Body of pancreas (tissue), 4 donors: ENCODE measurements at places on chromosomes 7 and 10. TPM values are rescaled to one million over a fixed set of nuclear protein-coding genes. Genes with fewer than 3 reads are reported as not detected.

GRID2IP gene
- 1.6 TPM for total RNA-seq

PRR15 gene
- total RNA-seq, result 2.3 TPM

DNA sequence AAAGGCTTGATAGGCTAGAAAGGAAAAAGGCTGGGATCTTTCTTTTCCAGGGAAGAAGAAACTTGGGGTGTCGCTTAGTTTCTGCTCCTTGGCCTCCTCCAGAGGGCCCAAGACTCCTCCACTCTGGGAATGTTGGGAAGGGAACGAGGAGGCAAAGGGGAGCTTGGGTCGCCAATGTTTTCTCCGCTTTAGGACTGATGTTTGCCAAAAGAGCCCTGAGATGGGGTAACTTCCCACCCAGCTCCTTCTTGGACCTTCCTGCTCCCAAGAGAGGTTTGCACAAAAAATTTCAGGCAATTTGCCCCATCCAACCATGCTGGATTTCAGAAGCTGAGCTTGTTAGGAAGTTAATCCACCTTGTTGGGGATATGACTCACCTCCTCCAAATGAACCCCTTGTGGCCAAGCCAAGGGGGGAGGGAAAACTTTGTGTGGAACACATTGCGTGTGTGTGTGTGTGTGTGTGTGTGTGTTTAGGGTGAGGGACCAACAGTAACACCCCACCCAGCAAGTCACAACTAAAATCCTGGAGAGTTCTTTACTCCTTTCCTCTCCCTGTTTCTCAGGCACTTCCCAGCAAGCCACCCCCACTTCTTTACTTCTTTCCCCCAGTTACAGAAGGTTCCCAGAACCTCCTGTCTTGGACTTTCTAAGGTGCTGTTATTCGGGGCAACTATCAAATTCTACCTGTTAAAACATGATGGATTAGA is 8.7 kb upstream of the HOXA2 start:
- H3K27ac ChIP-seq, result no peak overlapping the region
- DNase-seq, result no peak
- H3K36me3 ChIP-seq, result no peaks in the 10 kb centered on the region
- H3K27me3 ChIP-seq, result peaks cover 37% of the 10 kb centered on the region

DNA sequence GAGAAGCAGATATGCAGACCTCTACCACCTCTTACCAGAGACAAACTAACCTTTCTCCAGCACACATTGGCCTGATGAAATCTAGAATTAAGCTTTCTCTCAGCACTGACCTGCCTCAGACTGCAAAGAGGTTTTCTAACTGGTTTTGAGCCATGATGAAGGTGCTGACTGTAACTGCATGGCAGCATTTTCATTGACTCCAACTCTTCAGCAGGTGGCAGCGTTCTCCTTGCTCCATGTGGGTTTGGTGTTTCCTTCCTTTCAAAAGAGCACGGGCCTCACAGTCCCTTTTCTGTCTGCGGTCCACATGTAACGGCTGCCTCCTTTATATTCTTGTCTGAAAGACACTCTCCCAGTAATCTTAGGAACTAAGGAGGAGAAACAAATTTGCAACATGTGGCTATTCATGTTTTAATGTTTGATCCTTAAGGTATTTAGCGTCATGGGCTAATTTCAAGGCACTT is 12.6 kb downstream of the KLLN start:
- no peaks in the 10 kb centered on the region for H3K27me3 ChIP-seq
- peak; percentile 80 for DNase-seq
- peak overlapping the region; percentile 5 for H3K27ac ChIP-seq
- no peaks in the 10 kb centered on the region for H3K36me3 ChIP-seq
- peaks cover 8% of the 10 kb centered on the region for H3K4me1 ChIP-seq

GRCh38 chr10:119831656-119832055 is 41.0 kb downstream of the MCMBP start:
- H3K4me3 ChIP-seq, result no peak overlapping the region
- H3K27me3 ChIP-seq, result no peaks in the 10 kb centered on the region
- peaks cover 31% of the 10 kb centered on the region for H3K36me3 ChIP-seq

GRCh38 chr10:77188521-77188920 is 449.1 kb downstream of the KCNMA1 start:
- no peak overlapping the region for H3K27ac ChIP-seq
- H3K27me3 ChIP-seq, result no peaks in the 10 kb centered on the region
- H3K4me1 ChIP-seq, result peaks cover 21% of the 10 kb centered on the region
- no peaks in the 10 kb centered on the region for H3K36me3 ChIP-seq
- H3K4me3 ChIP-seq, result no peak overlapping the region

MARVELD1 gene
- total RNA-seq, result 4.3 TPM

- no peaks in the 10 kb centered on the region for H3K27me3 ChIP-seq
- no peak overlapping the region for H3K4me3 ChIP-seq
- no peak for DNase-seq
- no peaks in the 10 kb centered on the region for H3K36me3 ChIP-seq
- peaks cover 66% of the 10 kb centered on the region for H3K4me1 ChIP-seq
- H3K27ac ChIP-seq, result peak overlapping the region; percentile 87
These were observed 41.5 kb upstream of the INSIG1 start for GRCh38 chr7:155256081-155256760.

USP6NL gene
- total RNA-seq, result 16.8 TPM

GRCh38 chr7:85103357-85103756 is 83.5 kb downstream of the SEMA3D start:
- no peak overlapping the region for H3K4me3 ChIP-seq
- H3K36me3 ChIP-seq, result no peaks in the 10 kb centered on the region
- no peak overlapping the region for H3K27ac ChIP-seq
- no peaks in the 10 kb centered on the region for H3K27me3 ChIP-seq

- no peaks in the 10 kb centered on the region for H3K36me3 ChIP-seq
- peaks cover 72% of the 10 kb centered on the region for H3K4me1 ChIP-seq
- no peaks in the 10 kb centered on the region for H3K27me3 ChIP-seq
- peak overlapping the region; percentile 94 for H3K4me3 ChIP-seq
- H3K27ac ChIP-seq, result peak overlapping the region; percentile 98
These were observed 557 bp upstream of the TAX1BP1 start for GRCh38 chr7:27739301-27739908.

DNA sequence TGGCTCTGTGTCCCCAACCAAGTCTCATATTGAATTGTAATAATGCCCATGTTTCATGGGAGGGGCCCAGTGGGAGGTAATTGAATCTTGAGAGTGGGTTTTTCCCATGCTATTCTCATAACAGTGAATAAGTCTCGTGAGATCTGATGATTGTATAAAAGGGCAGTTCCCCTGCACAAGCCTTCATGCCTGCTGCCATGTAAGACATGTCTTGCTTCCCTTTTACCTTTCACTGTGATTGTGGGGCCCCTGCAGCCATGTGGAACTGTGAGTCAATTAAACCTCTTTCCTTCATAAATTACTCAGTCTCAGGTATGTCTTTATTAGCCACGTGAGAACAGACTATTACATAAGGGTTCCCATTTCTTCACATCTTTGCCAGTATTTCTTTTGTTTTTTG is 97.1 kb upstream of the CPXM2 start:
- H3K27me3 ChIP-seq, result no peaks in the 10 kb centered on the region
- no peak overlapping the region for H3K27ac ChIP-seq
- no peak for DNase-seq
- H3K36me3 ChIP-seq, result no peaks in the 10 kb centered on the region
- no peak overlapping the region for H3K4me3 ChIP-seq

- H3K36me3 ChIP-seq, result no peaks in the 10 kb centered on the region
- no peak for DNase-seq
- no peaks in the 10 kb centered on the region for H3K27me3 ChIP-seq
- no peak overlapping the region for H3K4me3 ChIP-seq
These were observed 16.7 kb downstream of the RBP3 start for GRCh38 chr10:47364911-47365310.

- no peak for DNase-seq
- no peak overlapping the region for H3K4me3 ChIP-seq
- H3K36me3 ChIP-seq, result no peaks in the 10 kb centered on the region
- no peak overlapping the region for H3K27ac ChIP-seq
These were observed 20.2 kb upstream of the FOXK1 start for GRCh38 chr7:4661871-4662270.

GRCh38 chr7:114047889-114048288 is 129.1 kb upstream of the PPP1R3A start:
- no peak for DNase-seq
- no peaks in the 10 kb centered on the region for H3K4me1 ChIP-seq
- no peak overlapping the region for H3K27ac ChIP-seq
- H3K4me3 ChIP-seq, result no peak overlapping the region

GIMAP4 gene
- total RNA-seq, result 8.2 TPM

GRCh38 chr10:79020015-79020491 is 48.7 kb upstream of the ZMIZ1 start:
- H3K4me3 ChIP-seq, result no peak overlapping the region
- DNase-seq, result no peak
- no peaks in the 10 kb centered on the region for H3K27me3 ChIP-seq
- no peaks in the 10 kb centered on the region for H3K36me3 ChIP-seq

- H3K36me3 ChIP-seq, result no peaks in the 10 kb centered on the region
- H3K4me3 ChIP-seq, result no peak overlapping the region
These were observed 448.2 kb downstream of the DNAJB6 start for GRCh38 chr7:157784979-157785441.

- no peaks in the 10 kb centered on the region for H3K36me3 ChIP-seq
- no peak for DNase-seq
- H3K27me3 ChIP-seq, result no peaks in the 10 kb centered on the region
- no peak overlapping the region for H3K27ac ChIP-seq
- no peak overlapping the region for H3K4me3 ChIP-seq
These were observed 329.3 kb downstream of the ARL4A start for GRCh38 chr7:13016592-13017332.

DNA sequence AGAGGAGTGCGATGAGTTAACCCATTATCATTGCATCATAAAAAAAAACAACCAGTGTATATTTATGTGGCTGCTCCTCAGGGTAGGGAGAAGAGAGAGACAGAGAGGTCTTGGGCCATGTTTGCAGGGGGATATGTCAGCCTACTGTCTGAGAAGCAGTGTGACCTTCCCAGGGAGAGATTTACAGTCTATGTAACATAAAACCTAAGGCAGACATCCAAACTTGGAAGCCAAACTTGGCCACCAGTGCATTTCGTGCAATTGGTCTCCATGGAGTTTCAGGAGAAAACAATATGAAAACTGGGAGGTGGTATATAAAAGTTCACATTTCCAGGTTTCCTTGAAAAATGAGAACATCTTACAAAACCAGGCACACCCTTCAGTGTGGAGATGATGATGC is 85.9 kb upstream of the CXCL12 start:
- no peaks in the 10 kb centered on the region for H3K27me3 ChIP-seq
- H3K4me1 ChIP-seq, result no peaks in the 10 kb centered on the region
- no peaks in the 10 kb centered on the region for H3K36me3 ChIP-seq
- no peak for DNase-seq
- no peak overlapping the region for H3K4me3 ChIP-seq
- H3K27ac ChIP-seq, result no peak overlapping the region

- peak overlapping the region; percentile 49 for H3K27ac ChIP-seq
- H3K4me1 ChIP-seq, result peaks cover 33% of the 10 kb centered on the region
- no peaks in the 10 kb centered on the region for H3K27me3 ChIP-seq
These were observed 126.5 kb upstream of the VKORC1L1 start for GRCh38 chr7:65746398-65746669.

PTPRZ1 gene
- total RNA-seq, result 1.6 TPM

GRCh38 chr7:157635669-157636068 is 298.9 kb downstream of the DNAJB6 start:
- no peaks in the 10 kb centered on the region for H3K27me3 ChIP-seq
- DNase-seq, result no peak
- H3K27ac ChIP-seq, result no peak overlapping the region
- H3K4me1 ChIP-seq, result no peaks in the 10 kb centered on the region
- H3K36me3 ChIP-seq, result no peaks in the 10 kb centered on the region
- H3K4me3 ChIP-seq, result no peak overlapping the region

GRCh38 chr10:114723991-114724715 is 66.1 kb upstream of the ABLIM1 start:
- H3K27me3 ChIP-seq, result no peaks in the 10 kb centered on the region
- H3K4me3 ChIP-seq, result no peak overlapping the region

DNA sequence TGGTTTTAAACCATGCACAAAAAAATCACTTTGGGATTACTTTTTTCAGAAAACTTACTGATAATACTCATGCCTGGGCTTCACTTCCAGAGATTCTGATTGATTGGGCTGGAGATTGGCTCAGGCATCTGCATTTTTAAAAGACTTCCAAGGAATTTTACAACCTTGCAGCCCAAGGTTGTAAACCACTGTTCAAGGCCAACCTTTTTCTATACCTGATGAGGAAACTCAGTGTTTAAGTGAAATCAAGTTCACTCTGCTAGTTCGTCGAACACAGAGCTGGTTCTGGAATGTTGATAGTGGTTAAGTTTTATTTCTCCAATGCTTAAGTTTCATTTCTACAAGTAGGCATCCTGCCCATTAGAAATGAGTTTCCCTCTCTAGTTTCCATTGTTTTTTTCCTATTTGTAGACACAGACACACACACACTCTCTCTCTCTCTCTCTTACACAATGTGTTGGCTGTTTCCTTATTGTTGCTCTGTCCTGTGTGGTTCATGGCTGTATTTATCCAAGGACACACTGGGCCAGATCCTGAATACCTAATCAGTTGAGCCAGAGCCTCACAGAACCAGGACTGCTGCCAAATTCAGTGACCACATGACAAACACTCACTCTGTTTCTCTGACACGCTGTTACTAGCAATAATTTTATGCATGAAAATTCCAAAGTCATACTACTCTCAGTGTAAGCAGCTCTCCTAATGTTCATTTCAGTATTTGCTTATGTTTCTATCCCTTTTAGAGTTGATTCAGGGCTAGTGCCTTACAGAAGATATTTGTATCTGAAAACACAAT is 3.7 kb upstream of the IFIT1B start:
- peaks cover 34% of the 10 kb centered on the region for H3K4me1 ChIP-seq
- peak overlapping the region; percentile 96 for H3K27ac ChIP-seq
- no peaks in the 10 kb centered on the region for H3K36me3 ChIP-seq

DNA sequence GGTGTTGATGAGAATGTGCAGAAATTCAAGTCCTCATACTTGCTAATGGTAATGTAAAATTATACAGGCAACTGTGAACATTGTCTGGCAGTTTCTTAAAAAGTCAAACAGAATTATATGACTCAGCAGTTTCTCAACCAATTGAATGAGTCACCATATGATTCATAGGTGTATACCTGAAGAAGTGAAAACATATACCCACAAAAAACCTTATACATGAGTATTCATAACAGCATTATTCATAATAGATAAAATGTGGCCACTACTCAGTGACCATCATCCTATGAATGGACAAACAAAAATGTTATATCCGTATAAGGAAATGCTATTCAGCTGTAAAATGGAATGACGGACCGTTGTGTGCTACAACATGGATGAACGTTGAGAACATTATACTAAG is 253.5 kb downstream of the MALRD1 start:
- no peak overlapping the region for H3K27ac ChIP-seq
- no peaks in the 10 kb centered on the region for H3K4me1 ChIP-seq
- no peak for DNase-seq

GRCh38 chr10:33025039-33025438 is 67.0 kb upstream of the ITGB1 start:
- H3K27ac ChIP-seq, result no peak overlapping the region
- no peak for DNase-seq
- H3K27me3 ChIP-seq, result no peaks in the 10 kb centered on the region
- H3K4me3 ChIP-seq, result no peak overlapping the region

SPDYE11 gene
- total RNA-seq, result not detected

- DNase-seq, result no peak
- no peaks in the 10 kb centered on the region for H3K36me3 ChIP-seq
- no peak overlapping the region for H3K27ac ChIP-seq
- no peaks in the 10 kb centered on the region for H3K27me3 ChIP-seq
These were observed 10.7 kb downstream of the A1CF start for GRCh38 chr10:50874723-50875122.

- DNase-seq, result no peak
- H3K27ac ChIP-seq, result peak overlapping the region; percentile 36
- no peaks in the 10 kb centered on the region for H3K36me3 ChIP-seq
- peaks cover 26% of the 10 kb centered on the region for H3K4me1 ChIP-seq
- H3K27me3 ChIP-seq, result no peaks in the 10 kb centered on the region
These were observed 31.9 kb downstream of the PIP4K2A start for GRCh38 chr10:22682237-22683139.
